ENCODE measurements at places on chromosomes 6 and 20.
A peak's percentile ranks its signal among the peaks of the same experiment; 100 is the strongest.

GRCh38 chr6:162710419-162710818, 17.1 kb downstream of the PRKN start:
- DNase-seq = no peak

GRCh38 chr20:56752274-56752673, 123.2 kb downstream of the TFAP2C start:
- DNase-seq = no peak

GRCh38 chr6:32327103-32327502, 44.6 kb downstream of the TSBP1 start:
- no peak for DNase-seq

- DNase-seq = peak; percentile 42
These were observed 36.9 kb upstream of the AVP start for GRCh38 chr20:3121271-3121911.

- no peak for DNase-seq
These were observed 427.8 kb downstream of the PREX1 start for GRCh38 chr20:48400009-48400408.

GRCh38 chr20:32574296-32575226, 10.6 kb downstream of the NOL4L start:
- no peak for DNase-seq

- DNase-seq = no peak
These were observed 48.5 kb upstream of the SSTR4 start for GRCh38 chr20:22986601-22987000.

GRCh38 chr6:52108128-52108527, 20.7 kb upstream of the PKHD1 start:
- no peak for DNase-seq

- no peak for DNase-seq
These were observed 45.4 kb upstream of the MOCS1 start for GRCh38 chr6:39979461-39980328.

GRCh38 chr6:12298017-12298978, 8.1 kb downstream of the EDN1 start:
- DNase-seq = no peak

GRCh38 chr6:6966127-6966526, 141.6 kb upstream of the RREB1 start:
- DNase-seq = no peak

DNA sequence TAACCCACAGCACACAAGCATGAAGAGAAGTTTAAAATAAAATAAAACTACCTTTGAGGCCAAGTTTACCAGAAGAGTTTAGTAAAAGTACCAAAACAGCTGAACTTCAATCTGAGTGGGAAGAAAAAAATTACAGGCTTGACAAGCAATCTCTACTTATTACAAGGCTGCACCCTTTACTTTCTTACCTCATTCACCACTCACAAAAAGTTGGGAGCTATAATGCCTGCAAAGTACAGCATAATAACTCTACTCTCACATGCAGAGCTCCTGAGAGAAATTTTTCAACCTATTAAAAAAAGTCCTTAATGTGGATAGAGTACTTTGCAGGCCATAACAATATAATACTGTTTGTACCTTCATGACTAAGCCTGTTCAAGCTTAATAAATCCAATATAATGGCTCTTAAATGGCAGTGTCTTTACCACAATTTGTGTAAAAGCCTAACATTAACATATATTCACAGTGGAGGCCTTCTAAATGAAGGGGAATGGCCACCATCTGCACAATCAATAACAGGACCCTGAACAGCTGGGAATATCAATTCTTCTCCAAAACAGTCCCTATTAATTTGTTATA, 103.1 kb downstream of the DST start:
- DNase-seq = no peak

All from CD4-positive, alpha-beta T cell treated with Interleukin-4 for 1 hour (primary cell).